ENCODE measurements at places on chromosomes 6 and 20. TPM values are rescaled to one million over a fixed set of nuclear protein-coding genes. Genes with fewer than 3 reads are reported as not detected.

The SLC17A2 gene
- total RNA-seq, result 0.21 TPM

GRCh38 chr20:43711098-43711654, 15.6 kb downstream of the GTSF1L start:
- DNase-seq, result no peak

DNA sequence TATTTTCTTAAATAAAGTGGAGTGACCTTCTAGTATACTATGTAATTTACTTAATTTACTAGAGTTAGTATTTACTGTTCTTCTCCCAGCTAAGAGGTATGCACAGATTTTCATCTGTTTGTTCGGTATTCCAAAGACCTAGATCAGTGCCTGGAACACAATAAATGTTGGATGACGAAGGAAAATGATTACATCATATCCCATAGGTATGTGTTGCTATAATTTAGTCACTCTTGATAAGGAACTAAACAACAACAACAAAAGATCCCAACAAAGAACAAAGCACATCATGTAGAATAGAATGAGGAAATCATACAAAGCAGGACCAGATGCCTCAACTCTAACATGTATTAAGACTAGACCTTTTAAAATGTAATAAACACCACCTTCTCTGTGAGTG, 89.6 kb upstream of the ADGRF1 start:
- DNase-seq, result no peak

GRCh38 chr6:12555267-12555666, 161.3 kb upstream of the PHACTR1 start:
- DNase-seq, result no peak

GRCh38 chr6:37438930-37439329, 5.9 kb downstream of the CMTR1 start:
- DNase-seq, result no peak
